ENCODE measurements at places on chromosomes 11 and 22. TPM values are rescaled to one million over a fixed set of nuclear protein-coding genes. Genes with fewer than 3 reads are reported as not detected.

Gene TCF20
- total RNA-seq: 16.6 TPM

Gene UQCC3
- total RNA-seq: 6.8 TPM

Gene OR6A2
- total RNA-seq: 0.30 TPM

Gene EMID1
- not detected for total RNA-seq

Gene ALKBH8
- total RNA-seq: 13.6 TPM

Gene ANO3
- 0.23 TPM for total RNA-seq

Gene PHF21A
- total RNA-seq: 13.7 TPM

Gene CDHR5
- total RNA-seq: not detected

Gene KBTBD3
- total RNA-seq: 1.3 TPM

Gene KRTAP5-9
- total RNA-seq: not detected

Gene BCO2
- total RNA-seq: 12.2 TPM

Gene APOA5
- total RNA-seq: not detected

Gene C11orf97
- total RNA-seq: not detected

Gene SMIM35
- total RNA-seq: not detected

Gene FGF19
- total RNA-seq: not detected

Gene CCND1
- 1,962 TPM for total RNA-seq

Gene APOBEC3B
- 2.8 TPM for total RNA-seq

Gene OR5A1
- not detected for total RNA-seq

Gene TFIP11
- total RNA-seq: 42.4 TPM

Gene GAL
- 0.59 TPM for total RNA-seq

Gene SCUBE1
- total RNA-seq: not detected

Gene UFD1
- 49.0 TPM for total RNA-seq

Gene MIAT
- total RNA-seq: 1.2 TPM

Gene CD44
- 667 TPM for total RNA-seq

Gene LGR4
- 25.2 TPM for total RNA-seq

Gene SORL1
- 27.6 TPM for total RNA-seq

Gene HMOX1
- total RNA-seq: 90.2 TPM

Gene VSIG10L2
- total RNA-seq: not detected

Gene POU2AF3
- total RNA-seq: not detected
